ENCODE measurements at places on chromosomes 4 and X.

DNA sequence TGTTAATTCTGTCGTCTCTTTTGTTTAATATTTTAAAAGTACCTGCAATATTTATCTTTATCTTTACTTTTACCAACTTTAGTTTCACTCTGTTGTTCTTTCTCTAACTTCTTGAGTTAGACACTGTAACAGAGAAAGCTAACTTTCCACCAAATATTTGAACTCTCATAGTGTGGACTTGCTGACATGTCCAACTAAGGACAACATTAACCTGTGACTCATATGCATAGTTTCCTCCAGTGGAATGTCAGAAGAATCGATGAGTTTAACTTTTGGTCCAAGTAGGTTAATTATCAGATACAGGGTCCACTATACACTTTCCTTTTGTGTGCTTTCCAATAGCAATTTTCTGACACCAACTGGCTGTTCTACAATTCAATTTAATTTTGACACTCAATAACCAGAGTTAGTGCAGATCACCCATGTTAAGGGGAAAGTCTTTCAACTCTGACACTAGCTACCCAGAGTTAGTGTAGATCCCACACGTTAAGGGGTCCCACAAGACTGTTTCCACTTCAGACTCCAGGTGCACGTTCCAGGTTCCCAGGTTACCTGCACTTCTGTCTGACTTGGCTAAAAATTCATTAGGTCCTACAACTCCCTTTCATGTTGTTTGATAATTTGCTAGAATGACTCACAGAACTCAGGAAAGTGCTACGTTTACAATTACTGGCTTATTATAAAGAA lies 559.0 kb upstream of the AMOT start:
- no peak for DNase-seq

DNA sequence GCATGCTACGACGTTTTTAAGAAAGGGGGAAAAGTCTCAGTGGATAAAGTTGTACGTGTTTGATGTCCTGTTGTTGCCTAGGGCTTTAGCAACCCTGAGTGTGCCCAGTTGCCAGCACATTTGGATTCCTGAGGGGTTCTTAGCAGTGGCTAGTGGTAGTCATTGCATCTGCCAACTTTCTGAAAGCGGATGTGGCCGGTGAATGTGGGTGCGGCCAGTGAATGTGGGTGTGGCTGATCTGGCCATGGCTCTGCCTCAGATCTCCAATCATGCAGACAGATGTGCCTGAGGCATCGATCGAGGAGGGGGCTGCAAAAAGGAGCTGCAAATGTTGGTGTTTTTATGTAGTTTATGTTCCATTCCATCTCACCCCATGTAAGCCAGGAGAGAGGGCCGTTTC lies 41.5 kb upstream of the FAT1 start:
- DNase-seq, result no peak

GRCh38 chrX:40773809-40774208 lies 38.5 kb upstream of the MED14 start:
- no peak for DNase-seq

DNA sequence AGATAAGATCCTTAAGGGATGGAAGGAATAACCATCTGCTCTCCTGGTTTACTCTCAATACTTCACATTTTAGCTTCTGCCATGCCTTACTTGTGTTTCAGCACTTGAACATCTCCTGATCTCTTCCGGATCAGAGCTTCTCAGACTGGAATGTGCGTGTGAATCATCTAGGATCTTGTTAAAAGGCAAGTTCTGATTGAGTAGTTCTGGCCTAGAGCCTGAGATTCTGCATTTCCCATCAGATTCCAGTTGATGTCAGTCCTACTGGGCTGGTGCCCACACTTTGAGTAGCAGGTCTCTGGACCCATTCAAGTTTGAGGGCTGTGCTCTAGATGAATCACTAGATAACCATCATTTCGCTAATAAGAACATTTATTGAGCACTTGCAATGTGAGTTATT lies 20.0 kb downstream of the NDP start:
- no peak for DNase-seq

GRCh38 chrX:150028692-150029091 lies 90.4 kb upstream of the EOLA2 start:
- DNase-seq, result no peak

GRCh38 chrX:39043838-39044550 lies 242.7 kb downstream of the MID1IP1 start:
- no peak for DNase-seq

All from CD4-positive, alpha-beta T cell treated with Interleukin-15 for 1 hour (primary cell).